ENCODE measurements at places on chromosomes 5 and 9.

GRCh38 chr9:23783509-23783908 is 42.5 kb downstream of the ELAVL2 start:
- no peak for DNase-seq

GRCh38 chr9:37952731-37953130 is 48.8 kb upstream of the SLC25A51 start:
- no peak for DNase-seq

DNA sequence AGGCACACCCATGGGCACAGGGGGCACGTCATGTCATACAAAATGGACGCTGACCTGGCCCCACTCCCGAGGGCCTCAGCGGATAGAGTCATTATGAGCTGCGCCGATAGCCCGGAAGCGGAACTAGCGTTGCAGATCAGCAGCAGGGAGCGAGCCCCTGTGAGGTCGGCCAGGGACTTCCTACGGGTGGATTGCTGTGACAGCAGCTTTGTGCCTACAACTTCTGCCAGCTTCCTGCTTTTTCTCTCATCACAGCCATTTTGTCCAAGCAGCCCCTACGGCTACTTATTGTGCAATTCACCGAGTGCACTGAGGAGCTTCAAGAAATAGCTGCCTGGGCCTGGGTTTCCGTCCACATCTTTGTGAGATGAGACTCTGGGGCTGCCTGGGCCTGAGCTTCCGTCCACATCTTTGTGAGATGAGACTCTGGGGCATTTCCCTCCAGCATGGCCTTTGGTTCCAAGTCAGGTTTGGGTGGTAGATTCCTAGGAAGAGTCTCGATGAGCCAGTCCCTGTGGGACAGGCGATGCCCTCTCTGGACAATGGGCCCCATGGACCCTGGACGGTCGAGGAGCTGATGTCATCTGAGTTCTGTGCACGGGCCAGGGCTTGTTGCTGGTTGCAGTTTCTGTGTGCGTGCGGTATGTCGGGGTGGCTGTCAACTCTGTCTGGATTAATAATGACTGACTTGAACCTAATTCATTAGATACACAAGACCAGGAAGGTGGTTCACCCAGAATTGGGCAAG is 67.0 kb upstream of the GNE start:
- no peak for DNase-seq

- DNase-seq = no peak
Measured at GRCh38 chr5:43171926-43172325, 20.1 kb upstream of the NIM1K start.

GRCh38 chr5:64161420-64161819 is 4.2 kb upstream of the RNF180 start:
- no peak for DNase-seq

All from stimulated activated CD4-positive, alpha-beta T cell treated with anti-CD3 and anti-CD28 coated beads, Interleukin-12 subunit alpha, Interleukin-12 subunit beta, amount 100 ng/mL, for 4 hours (primary cell).